Left lung (tissue), 14 donors: ENCODE measurements at places on chromosomes 11 and 22. TPM values are rescaled to one million over a fixed set of nuclear protein-coding genes. Genes with fewer than 3 reads are reported as not detected.

C11orf87 gene
- not detected for total RNA-seq

AP2A2 gene
- total RNA-seq, result 97.1 TPM

ARHGAP42 gene
- 17.1 TPM for total RNA-seq

KLHDC7B gene
- 0.73 TPM for total RNA-seq

AQP11 gene
- total RNA-seq, result 0.94 TPM

TMPRSS6 gene
- not detected for total RNA-seq

GAB2 gene
- 59.6 TPM for total RNA-seq

UBASH3B gene
- 19.3 TPM for total RNA-seq

MFRP gene
- not detected for total RNA-seq

ZBTB16 gene
- 52.5 TPM for total RNA-seq

MPZL3 gene
- 13.2 TPM for total RNA-seq

SHANK3 gene
- total RNA-seq, result 42.9 TPM

MRGPRF gene
- total RNA-seq, result 12.6 TPM

ELF5 gene
- total RNA-seq, result 5.1 TPM

FGF3 gene
- total RNA-seq, result not detected

DDI1 gene
- not detected for total RNA-seq

OR8A1 gene
- total RNA-seq, result not detected

RAB3IL1 gene
- total RNA-seq, result 10.8 TPM

CHST1 gene
- total RNA-seq, result 5.5 TPM

RCOR2 gene
- 1.4 TPM for total RNA-seq

TNKS1BP1 gene
- total RNA-seq, result 203 TPM

MS4A1 gene
- 1.7 TPM for total RNA-seq

C22orf15 gene
- total RNA-seq, result 0.58 TPM

PEX26 gene
- 39.4 TPM for total RNA-seq

MN1 gene
- total RNA-seq, result 5.1 TPM

PNPLA3 gene
- 1.2 TPM for total RNA-seq

OR52W1 gene
- not detected for total RNA-seq

ANO5 gene
- total RNA-seq, result 2.8 TPM

ZDHHC24 gene
- total RNA-seq, result 14.3 TPM

SMIM35 gene
- not detected for total RNA-seq

SCN3B gene
- 0.61 TPM for total RNA-seq

PATE2 gene
- total RNA-seq, result not detected

SLC17A6 gene
- total RNA-seq, result not detected

MYBPC3 gene
- total RNA-seq, result 2.0 TPM

MMP11 gene
- 5.3 TPM for total RNA-seq

FOLH1 gene
- 2.6 TPM for total RNA-seq

TCF20 gene
- 35.0 TPM for total RNA-seq

HTR3B gene
- not detected for total RNA-seq

P2RY2 gene
- total RNA-seq, result 9.3 TPM

VWCE gene
- 0.55 TPM for total RNA-seq

TP53AIP1 gene
- not detected for total RNA-seq

ZNRF3 gene
- total RNA-seq, result 13.1 TPM

GDPD4 gene
- not detected for total RNA-seq

LPXN gene
- 18.9 TPM for total RNA-seq

SPON1 gene
- total RNA-seq, result 136 TPM
